Caki2 (cell line): ENCODE measurements at places on chromosomes 1 and 21. TPM values are rescaled to one million over a fixed set of nuclear protein-coding genes. Genes with fewer than 3 reads are reported as not detected.

Gene RCAN1
- 5.6 and 6.3 TPM in 2 replicates for total RNA-seq

Gene GPA33
- not detected in 2 replicates for total RNA-seq

Gene ECM1
- 4.8 and 11.1 TPM in 2 replicates for total RNA-seq

Gene CRP
- total RNA-seq = not detected in 2 replicates

Gene SELENON
- total RNA-seq = 13.8 and 16.9 TPM in 2 replicates

Gene TDRD5
- not detected in 2 replicates for total RNA-seq

Gene LAD1
- total RNA-seq = 3.6 TPM in 1 of 2 replicates, not detected in the other

Gene KRTAP12-2
- total RNA-seq = not detected in 2 replicates

Gene RAB7B
- 1.1 and 1.4 TPM in 2 replicates for total RNA-seq

Gene TSPEAR
- total RNA-seq = not detected in 2 replicates

Gene FCGR3A
- total RNA-seq = not detected in 2 replicates

Gene PRKCZ
- 36.2 and 60.4 TPM in 2 replicates for total RNA-seq

Gene OR2AK2
- total RNA-seq = not detected in 2 replicates

Gene ADARB1
- 1.7 and 5.0 TPM in 2 replicates for total RNA-seq

Gene SPTA1
- total RNA-seq = not detected in 2 replicates

Gene ZBTB17
- 20.5 and 26.5 TPM in 2 replicates for total RNA-seq

Gene AJAP1
- 6.5 and 19.3 TPM in 2 replicates for total RNA-seq

Gene AXDND1
- total RNA-seq = 2.0 TPM in 1 of 2 replicates, not detected in the other

Gene NMNAT2
- 0.24 TPM in 1 of 2 replicates, not detected in the other for total RNA-seq

Gene KRTAP10-2
- not detected in 2 replicates for total RNA-seq

Gene KCNK1
- total RNA-seq = 36.3 and 39.1 TPM in 2 replicates

Gene PPFIA4
- 8.7 and 15.3 TPM in 2 replicates for total RNA-seq

Gene GJC2
- total RNA-seq = 0.10 TPM in 1 of 2 replicates, not detected in the other

Gene PLEKHN1
- total RNA-seq = 0.17 and 2.3 TPM in 2 replicates

Gene FOXE3
- total RNA-seq = not detected in 2 replicates

Gene REN
- not detected in 2 replicates for total RNA-seq

Gene AGO4
- 1.4 and 1.9 TPM in 2 replicates for total RNA-seq

Gene HSD3B2
- total RNA-seq = not detected in 2 replicates

Gene CSF1
- total RNA-seq = 13.8 and 42.1 TPM in 2 replicates

Gene EXO1
- 30.5 and 32.4 TPM in 2 replicates for total RNA-seq

Gene B4GALT2
- total RNA-seq = 75.2 and 88.9 TPM in 2 replicates

Gene SPOCD1
- total RNA-seq = 0.93 and 4.4 TPM in 2 replicates

Gene OR6K3
- not detected in 2 replicates for total RNA-seq

Gene OR2L13
- not detected in 2 replicates for total RNA-seq

Gene PLPPR4
- total RNA-seq = not detected in 2 replicates

Gene PROX1
- not detected in 2 replicates for total RNA-seq

Gene GLIS1
- 0.03 and 0.26 TPM in 2 replicates for total RNA-seq

Gene LY9
- total RNA-seq = not detected in 2 replicates

Gene HCRTR1
- not detected in 2 replicates for total RNA-seq

Gene MIXL1
- total RNA-seq = not detected in 2 replicates

Gene SPRR2A
- total RNA-seq = not detected in 2 replicates

Gene KCNC4
- 1.1 and 4.9 TPM in 2 replicates for total RNA-seq

Gene AK4
- total RNA-seq = 14.0 and 14.7 TPM in 2 replicates

Gene DIO1
- 0.27 and 18.9 TPM in 2 replicates for total RNA-seq

Gene ATP6V1G3
- total RNA-seq = not detected in 2 replicates
